ENCODE measurements at places on chromosomes 7 and 10. TPM values are rescaled to one million over a fixed set of nuclear protein-coding genes. Genes with fewer than 3 reads are reported as not detected.

DNA sequence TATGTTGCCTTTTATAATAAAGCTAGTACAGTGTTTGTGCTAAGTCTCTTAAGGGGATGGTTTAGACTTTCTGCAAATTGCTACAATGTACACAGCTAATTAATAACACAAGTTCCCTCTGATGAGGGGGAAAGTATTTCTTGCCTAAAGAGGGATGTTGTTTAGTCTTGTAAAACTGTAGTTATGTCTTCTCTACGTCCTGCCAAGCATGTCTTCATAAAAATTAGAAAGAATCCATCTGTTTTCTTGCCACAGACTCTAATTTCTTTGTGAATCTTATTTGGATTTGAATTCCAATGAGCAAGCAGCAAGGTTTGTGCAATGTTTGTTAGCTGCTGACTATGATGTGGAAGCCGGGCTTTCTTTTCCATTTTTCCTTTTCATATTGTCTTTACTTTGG is 28.2 kb downstream of the ADARB2 start:
- no peak overlapping the region for H3K27ac ChIP-seq
- no peaks in the 10 kb centered on the region for H3K27me3 ChIP-seq
- no peak overlapping the region for H3K4me3 ChIP-seq
- no peaks in the 10 kb centered on the region for H3K36me3 ChIP-seq
- no peaks in the 10 kb centered on the region for H3K4me1 ChIP-seq

DNA sequence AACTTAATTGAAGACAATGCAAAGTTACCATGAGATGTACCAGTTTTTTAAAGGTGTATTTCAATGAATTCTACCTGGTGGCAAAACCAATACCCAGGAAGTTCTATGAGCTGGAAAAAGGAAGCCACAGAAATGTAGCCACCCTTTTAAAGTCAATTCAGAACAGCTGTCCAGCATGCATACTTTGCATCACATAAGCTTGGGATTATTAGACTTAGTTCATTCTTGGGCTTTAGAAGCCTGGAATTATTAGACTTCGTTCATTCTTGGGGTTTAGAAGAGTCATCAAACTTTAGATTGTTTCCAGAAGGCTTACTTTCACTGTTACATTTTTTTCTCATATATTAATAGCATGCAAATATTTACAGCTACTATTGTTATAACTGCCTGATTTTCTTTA is 20.9 kb downstream of the SLC25A13 start:
- no peak for DNase-seq
- no peak overlapping the region for H3K4me3 ChIP-seq
- H3K27ac ChIP-seq: no peak overlapping the region
- peaks cover 11% of the 10 kb centered on the region for H3K4me1 ChIP-seq
- H3K36me3 ChIP-seq: peaks cover 8% of the 10 kb centered on the region

DNA sequence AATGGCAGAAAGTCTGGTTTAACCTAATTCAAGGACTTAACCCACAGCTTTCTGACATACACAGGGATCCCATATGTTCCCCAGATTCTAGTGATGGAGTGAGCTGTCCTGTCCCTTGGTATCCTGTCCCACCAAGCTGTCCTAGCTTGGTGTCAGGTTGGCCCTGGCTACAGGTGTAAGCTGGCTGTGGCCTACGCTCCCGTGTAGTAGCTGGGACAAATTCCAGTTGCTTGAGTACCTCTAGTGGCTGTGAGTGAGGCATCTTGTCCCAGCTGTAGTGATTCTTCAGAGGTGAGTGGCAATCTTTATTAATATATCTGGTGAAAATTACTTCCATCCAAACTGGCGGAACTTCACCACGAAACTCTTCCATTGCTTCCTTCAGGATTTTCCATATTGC is 105.2 kb upstream of the FAM171A1 start:
- H3K36me3 ChIP-seq: no peaks in the 10 kb centered on the region
- H3K4me1 ChIP-seq: peaks cover 21% of the 10 kb centered on the region
- no peak for DNase-seq
- no peak overlapping the region for H3K4me3 ChIP-seq
- H3K27ac ChIP-seq: no peak overlapping the region

DNA sequence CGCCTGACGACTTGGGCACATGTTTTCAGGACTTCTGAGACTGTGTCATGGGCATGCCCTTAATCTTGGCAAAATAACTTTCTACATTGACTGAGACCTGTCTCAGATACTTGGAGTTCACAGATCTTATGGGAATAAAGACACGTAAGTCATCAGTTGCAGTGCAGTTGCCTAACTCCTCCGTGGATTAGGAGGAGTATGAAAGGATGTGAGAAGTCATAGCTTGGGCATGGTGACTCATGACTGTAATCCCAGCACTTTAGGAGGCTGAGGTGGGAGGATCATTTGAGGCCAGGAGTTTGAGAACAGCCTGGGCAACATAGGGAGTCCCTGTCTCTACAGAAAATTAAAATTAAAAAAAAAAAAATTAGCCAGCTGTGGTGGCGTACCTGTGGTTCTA is 49.6 kb downstream of the EXOC6 start:
- no peak overlapping the region for H3K4me3 ChIP-seq
- H3K27ac ChIP-seq: no peak overlapping the region
- no peaks in the 10 kb centered on the region for H3K27me3 ChIP-seq
- DNase-seq: no peak
- peaks cover under 1% of the 10 kb centered on the region for H3K4me1 ChIP-seq

DNA sequence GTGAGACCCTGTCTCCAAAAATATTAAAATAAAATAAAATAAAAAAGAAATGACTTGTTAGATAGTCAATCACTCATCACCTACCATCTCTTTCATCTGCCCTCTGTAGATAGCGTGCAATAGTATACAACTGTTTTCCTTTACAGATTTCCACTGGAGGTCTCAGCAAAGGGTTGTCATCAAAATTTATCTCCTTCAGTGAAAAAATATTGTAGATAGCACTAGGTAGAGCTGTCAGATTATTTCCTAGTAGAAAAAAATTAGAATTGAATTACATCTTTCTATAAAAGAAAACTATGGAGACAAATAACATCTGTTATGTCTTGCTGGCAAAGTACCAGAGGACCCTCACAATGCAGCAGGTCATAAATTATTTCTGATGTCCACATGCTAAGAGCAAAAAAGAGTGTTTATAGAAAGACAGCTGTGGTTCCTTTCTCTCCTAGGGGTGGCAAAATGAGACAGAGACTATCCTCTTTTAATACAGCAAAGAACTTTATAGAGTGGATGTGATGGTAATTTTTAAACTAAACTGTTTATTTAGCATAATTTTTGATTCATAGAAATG is 16.3 kb upstream of the CYP51A1 start:
- H3K4me3 ChIP-seq: no peak overlapping the region
- H3K27me3 ChIP-seq: no peaks in the 10 kb centered on the region
- no peak overlapping the region for H3K27ac ChIP-seq
- H3K4me1 ChIP-seq: no peaks in the 10 kb centered on the region
- H3K36me3 ChIP-seq: no peaks in the 10 kb centered on the region

DNA sequence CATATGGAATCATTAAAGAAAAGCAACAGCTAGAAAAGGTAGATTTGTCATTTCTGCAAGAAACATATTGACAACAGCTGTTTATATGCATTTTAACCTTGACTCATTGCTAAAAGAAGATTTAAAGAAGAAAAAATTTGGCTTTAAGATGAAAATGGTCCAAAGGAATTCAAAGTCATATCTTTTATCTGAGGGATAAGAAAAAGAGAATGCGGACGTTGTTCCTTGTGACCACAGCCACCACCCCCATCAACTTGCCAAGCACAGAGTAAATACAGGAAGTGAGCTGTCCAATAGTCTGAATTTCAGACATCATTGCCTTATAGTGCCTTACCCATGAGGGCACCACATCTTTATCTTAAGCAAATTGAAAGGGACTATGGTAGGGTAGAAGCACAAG is 7.3 kb upstream of the CRPPA start:
- DNase-seq: no peak
- no peaks in the 10 kb centered on the region for H3K4me1 ChIP-seq
- H3K4me3 ChIP-seq: no peak overlapping the region

- peak; percentile 76 for DNase-seq
- no peaks in the 10 kb centered on the region for H3K27me3 ChIP-seq
- no peaks in the 10 kb centered on the region for H3K36me3 ChIP-seq
- peak overlapping the region; percentile 80 for H3K27ac ChIP-seq
- H3K4me3 ChIP-seq: no peak overlapping the region
Measured at GRCh38 chr10:125152450-125153368, 7.7 kb downstream of the CTBP2 start.

DNA sequence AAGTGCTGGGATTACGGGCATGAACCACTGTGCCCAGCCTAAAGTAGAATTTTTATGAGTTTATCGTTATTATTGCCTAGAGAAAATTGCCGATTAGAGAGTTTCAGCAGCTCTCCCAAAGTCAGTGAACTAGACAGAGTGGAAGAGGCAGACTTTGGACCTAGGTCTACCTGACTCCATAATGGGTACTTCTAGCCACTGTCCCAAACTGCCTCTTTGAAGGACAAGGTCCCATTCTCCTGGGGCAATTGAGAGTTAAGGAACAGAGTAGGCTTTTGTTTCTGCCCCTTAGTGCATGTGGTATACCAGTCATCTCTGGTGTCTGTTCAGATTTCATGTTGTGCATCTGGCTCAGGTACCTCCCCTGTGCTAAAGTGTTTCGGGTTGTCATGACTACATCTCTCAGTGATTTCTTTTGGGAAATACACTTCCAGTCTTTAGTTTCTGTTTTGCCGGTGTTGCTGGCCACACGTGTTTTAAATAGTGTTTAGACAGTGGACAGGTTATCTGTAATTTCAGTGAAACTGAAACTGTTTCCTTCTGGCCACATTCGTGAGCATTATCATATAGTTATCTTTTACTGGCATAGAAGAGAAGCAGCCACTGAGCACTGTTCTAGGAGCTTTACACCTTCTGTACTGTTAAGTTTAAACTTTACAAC is 4.7 kb downstream of the TMEM236 start:
- H3K27me3 ChIP-seq: no peaks in the 10 kb centered on the region
- no peak overlapping the region for H3K4me3 ChIP-seq
- no peaks in the 10 kb centered on the region for H3K4me1 ChIP-seq
- DNase-seq: no peak
- H3K36me3 ChIP-seq: no peaks in the 10 kb centered on the region

GRCh38 chr7:142866361-142867096 is 11.7 kb downstream of the EPHB6 start:
- no peaks in the 10 kb centered on the region for H3K27me3 ChIP-seq
- no peak for DNase-seq
- H3K4me1 ChIP-seq: no peaks in the 10 kb centered on the region

DNA sequence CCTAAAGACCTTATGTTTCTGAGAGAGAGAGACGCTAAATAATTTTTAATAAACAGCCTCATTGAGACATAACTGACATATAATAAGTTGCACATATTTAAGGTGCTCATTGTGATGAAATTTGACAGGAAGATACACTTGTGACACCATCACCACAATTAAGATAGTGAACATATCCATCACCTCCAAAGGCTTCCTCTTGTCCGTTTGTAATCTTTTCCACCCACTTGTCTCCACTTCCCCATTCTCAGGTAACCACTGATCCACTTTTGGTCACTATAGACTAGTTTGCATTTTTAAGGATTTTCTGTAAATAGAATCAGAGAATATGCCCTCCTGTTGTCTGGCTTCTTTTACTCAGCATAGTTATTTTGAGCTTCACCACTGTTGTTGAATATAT is 195.1 kb upstream of the WDR11 start:
- H3K27me3 ChIP-seq: no peaks in the 10 kb centered on the region
- DNase-seq: no peak
- H3K27ac ChIP-seq: no peak overlapping the region
- no peaks in the 10 kb centered on the region for H3K4me1 ChIP-seq
- H3K4me3 ChIP-seq: no peak overlapping the region

DNA sequence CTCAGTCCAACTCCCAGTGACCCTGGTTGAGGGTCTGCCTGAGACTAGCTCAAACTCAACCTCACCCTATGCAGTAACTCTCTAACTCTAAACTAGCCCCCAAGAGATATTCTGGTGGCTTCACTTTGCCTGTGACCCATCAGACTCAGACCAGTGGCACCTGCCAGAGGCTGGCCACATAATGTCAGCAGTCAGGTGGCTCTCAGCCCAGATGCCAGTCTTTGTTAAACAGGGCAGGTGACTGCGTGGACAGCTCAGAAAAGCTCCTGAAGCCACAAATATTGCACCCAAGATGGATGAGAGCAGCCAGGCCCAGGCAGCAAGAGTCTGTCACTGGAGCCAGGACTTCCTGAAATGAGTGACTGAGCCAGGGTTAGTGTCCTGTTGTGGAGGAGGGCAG is 129.7 kb upstream of the TCF7L2 start:
- DNase-seq: no peak
- peaks cover 4% of the 10 kb centered on the region for H3K36me3 ChIP-seq
- H3K27ac ChIP-seq: no peak overlapping the region
- H3K27me3 ChIP-seq: no peaks in the 10 kb centered on the region
- H3K4me1 ChIP-seq: no peaks in the 10 kb centered on the region

GRCh38 chr10:7123774-7124173 is 287.1 kb downstream of the SFMBT2 start:
- H3K4me3 ChIP-seq: no peak overlapping the region
- no peak overlapping the region for H3K27ac ChIP-seq
- DNase-seq: no peak
- H3K4me1 ChIP-seq: no peaks in the 10 kb centered on the region

- H3K27ac ChIP-seq: peak overlapping the region; percentile 87
- H3K36me3 ChIP-seq: no peaks in the 10 kb centered on the region
- peaks cover 79% of the 10 kb centered on the region for H3K4me1 ChIP-seq
- peak; percentile 91 for DNase-seq
- H3K4me3 ChIP-seq: no peak overlapping the region
Measured at GRCh38 chr7:5692112-5692844, 89.2 kb downstream of the RNF216 start.

DNA sequence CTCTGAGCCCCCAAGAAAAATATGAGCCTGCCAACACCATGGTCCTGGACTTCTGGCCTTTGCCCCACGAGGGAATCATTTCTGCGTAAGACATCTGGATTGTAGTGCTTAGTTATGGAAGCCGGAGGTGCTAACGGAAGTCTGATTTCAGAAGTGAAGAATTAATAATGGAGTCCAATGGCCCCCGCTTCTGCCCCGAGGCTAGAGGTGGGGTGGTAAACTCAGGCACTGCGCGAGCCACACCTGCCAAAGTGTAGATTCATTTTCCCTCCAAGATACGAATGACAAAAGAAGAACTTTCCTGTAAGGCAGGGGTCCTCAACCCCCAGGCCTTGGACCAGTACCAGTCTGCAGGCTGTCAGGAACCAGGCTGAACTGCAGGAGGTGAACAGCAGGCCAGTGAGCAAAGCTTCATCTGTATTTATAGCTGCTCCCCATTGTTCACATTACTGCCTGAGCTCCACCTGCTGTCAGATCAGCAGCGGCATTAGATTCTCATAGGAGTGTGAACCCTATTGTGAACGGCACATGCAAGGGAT is 22.3 kb downstream of the CNPY1 start:
- H3K36me3 ChIP-seq: no peaks in the 10 kb centered on the region
- H3K4me3 ChIP-seq: no peak overlapping the region
- no peak for DNase-seq
- peaks cover 69% of the 10 kb centered on the region for H3K27me3 ChIP-seq
- no peaks in the 10 kb centered on the region for H3K4me1 ChIP-seq

CHST3 gene
- 21.5 TPM for total RNA-seq

ADARB2 gene
- not detected for total RNA-seq

Measured in heart right ventricle (tissue), 16 donors.